Aorta (tissue), 5 donors: ENCODE measurements at places on chromosomes 3 and 15. TPM values are rescaled to one million over a fixed set of nuclear protein-coding genes. Genes with fewer than 3 reads are reported as not detected.

Gene CRELD1
- total RNA-seq = 44.3 TPM

Gene CALML4
- total RNA-seq = 4.0 TPM

- H3K4me1 ChIP-seq = no peaks in the 10 kb centered on the region
- no peaks in the 10 kb centered on the region for H3K36me3 ChIP-seq
- no peak overlapping the region for H3K4me3 ChIP-seq
- no peak for DNase-seq
- H3K27me3 ChIP-seq = no peaks in the 10 kb centered on the region
These were observed 7.4 kb downstream of the SLC38A3 start for GRCh38 chr3:50212502-50212901.

- H3K4me1 ChIP-seq = no peaks in the 10 kb centered on the region
- H3K27ac ChIP-seq = no peak overlapping the region
- H3K4me3 ChIP-seq = no peak overlapping the region
- no peaks in the 10 kb centered on the region for H3K27me3 ChIP-seq
These were observed 5.0 kb upstream of the PRRT3 start for GRCh38 chr3:9957214-9957613.

- H3K27ac ChIP-seq = no peak overlapping the region
- no peaks in the 10 kb centered on the region for H3K27me3 ChIP-seq
- no peaks in the 10 kb centered on the region for H3K36me3 ChIP-seq
- no peaks in the 10 kb centered on the region for H3K4me1 ChIP-seq
- H3K4me3 ChIP-seq = peak overlapping the region; percentile 81
These were observed 1.2 kb downstream of the CLN6 start for GRCh38 chr15:68228143-68228970.

DNA sequence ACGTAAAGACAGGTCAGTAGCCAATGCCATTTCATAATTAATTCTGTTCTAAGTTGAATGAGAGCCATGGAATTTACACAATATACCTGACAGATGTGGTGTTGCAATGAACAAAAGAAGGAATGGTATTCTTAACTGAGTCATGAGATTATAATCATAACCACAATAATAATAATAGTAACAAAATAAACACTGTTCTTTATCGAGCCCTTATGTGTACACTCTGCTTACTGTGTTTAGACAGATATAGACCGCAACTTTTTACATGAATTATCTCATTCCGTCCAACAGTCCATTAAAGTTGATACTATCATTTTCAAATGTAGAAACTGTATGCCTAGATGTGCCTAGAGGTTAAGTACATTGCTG lies 28.2 kb upstream of the SCAANT1 start:
- no peaks in the 10 kb centered on the region for H3K36me3 ChIP-seq
- H3K4me3 ChIP-seq = no peak overlapping the region
- H3K4me1 ChIP-seq = no peaks in the 10 kb centered on the region
- no peak for DNase-seq
